ENCODE measurements at places on chromosomes 4 and X. TPM values are rescaled to one million over a fixed set of nuclear protein-coding genes. Genes with fewer than 3 reads are reported as not detected.

DNA sequence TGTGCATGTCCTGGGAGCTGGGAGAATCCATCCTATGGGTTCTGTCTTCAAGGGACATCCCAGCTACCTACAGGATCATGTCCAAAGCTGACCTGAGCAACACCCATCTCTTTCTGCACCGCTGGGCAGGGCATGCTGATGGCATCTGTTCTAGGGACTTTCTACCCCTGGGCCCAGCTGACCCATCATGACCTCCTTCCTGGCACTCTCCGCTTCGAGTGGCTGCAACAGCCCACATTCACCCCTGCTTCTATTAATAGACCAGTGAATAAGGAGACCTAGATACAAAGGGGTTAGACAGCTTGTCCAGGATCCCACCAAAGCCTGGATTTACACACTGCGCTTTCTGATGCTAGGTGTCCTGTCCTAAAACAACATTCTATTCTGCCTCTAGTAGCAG, 44.6 kb upstream of the GPR173 start:
- no peak for DNase-seq

SHROOM4 gene
- total RNA-seq: 9.2 TPM

- no peak for DNase-seq
Observed at GRCh38 chrX:68288127-68288526, 145.2 kb downstream of the OPHN1 start.

DNA sequence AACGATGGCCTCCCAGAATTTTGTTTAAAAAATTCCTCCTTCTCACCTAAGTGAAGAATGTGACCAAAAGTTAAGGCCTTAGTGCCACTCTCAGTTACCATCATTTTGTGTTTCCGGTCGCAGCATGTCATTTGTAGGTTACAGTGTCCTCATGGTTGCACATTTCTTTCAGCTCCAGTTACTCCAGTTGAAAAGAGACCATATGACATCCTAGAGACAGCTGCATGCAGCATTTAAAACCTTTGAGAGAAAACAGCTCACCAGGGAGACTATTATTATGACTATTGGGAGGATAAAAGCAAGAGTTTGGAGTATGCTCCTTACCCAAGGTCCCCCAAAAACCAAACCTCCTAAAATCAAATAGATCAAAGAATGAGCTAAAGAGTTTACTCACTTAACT, 45.8 kb downstream of the MGARP start:
- DNase-seq: no peak

DNA sequence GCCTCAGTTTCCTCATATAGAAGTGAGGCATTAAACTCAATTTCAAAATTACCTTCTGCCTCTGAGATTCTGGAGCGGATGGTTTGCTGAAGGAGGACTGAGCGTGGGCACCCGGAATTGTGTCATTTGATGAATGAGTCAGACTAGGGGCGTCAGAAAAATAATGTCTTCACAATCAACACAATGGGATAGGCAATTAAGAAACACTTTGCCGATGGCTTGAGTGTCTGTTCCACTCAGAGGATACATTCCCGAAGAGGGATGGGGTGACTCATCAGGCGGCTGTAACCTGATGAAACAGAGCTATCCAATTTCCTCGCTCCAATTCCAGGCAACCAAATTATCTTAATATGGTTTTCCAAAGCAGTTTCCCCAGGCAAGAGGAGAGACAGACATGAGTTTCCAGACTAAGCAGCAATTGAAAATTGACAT, 1.2 kb upstream of the CHRNA9 start:
- DNase-seq: no peak

GRCh38 chrX:38820751-38821150, 19.5 kb downstream of the MID1IP1 start:
- DNase-seq: no peak

- no peak for DNase-seq
Observed at GRCh38 chrX:45850197-45850774, 649.6 kb upstream of the DIPK2B start.

DNA sequence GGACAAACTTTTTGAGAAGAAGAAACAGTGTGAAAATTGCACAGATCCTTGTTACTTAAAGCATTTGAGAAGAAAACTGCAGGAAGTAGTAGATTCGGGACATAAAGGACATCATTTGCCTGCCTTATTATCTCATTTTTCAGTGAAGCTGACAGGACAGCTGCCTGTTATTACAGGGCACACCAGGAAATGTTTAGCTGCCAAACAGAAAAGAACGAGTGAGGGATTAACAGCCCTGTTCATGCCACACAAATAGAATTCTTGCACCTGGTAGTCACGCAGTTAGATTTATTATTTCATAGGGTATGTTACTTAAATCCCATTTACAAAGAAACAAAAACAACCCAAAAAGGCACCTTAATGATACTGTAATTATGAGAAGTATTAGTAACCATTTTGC, 100.6 kb downstream of the CHIC2 start:
- DNase-seq: no peak

SERTM2 gene
- not detected for total RNA-seq

- no peak for DNase-seq
Observed at GRCh38 chr4:144894573-144894972, 203.4 kb downstream of the ANAPC10 start.

DNA sequence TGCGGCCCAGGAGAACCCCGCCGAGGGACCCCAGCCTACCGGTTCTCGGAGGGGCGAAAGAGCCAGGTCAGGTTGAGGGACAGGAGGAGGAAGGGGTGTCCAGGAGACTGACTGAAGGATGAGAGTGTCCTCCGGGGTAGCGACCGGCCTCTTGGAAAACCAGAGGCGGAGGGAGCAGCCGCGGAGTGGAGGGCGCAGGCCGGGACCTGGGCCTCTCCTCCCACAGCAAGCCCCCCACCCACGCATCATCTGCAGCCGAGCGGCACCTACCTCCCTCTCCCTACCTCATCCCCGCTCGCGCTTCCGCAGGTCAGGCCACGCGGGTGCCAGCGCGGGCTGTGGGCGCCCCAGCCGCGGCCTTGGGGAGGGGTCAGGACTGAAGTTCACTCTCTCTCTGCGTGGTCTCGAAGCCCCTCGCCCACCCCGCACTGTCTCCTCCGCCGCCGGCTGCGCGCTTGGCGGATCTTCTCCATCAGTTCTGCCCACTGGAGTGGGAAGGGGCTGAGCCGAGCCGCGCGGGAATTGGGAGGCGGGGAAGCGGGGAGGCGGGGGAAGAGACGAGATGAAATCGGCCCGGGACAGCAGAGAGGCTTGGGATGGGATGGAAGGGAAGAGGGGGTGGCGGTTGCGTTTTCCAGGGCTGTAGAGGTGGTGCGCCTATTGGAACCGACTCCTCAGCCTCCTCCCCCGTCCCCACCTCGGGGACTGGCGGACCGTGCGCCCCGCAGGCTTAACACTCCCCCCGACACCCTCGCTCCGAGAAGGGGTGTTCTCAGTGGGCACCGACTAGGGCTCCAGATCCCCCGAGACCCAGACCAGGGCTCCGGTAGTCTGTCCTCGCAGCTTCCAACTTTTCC, 1.8 kb downstream of the NLGN4X start:
- no peak for DNase-seq

- no peak for DNase-seq
Observed at GRCh38 chrX:149522916-149523315, 17.8 kb upstream of the IDS start.

SPACA5 gene
- not detected for total RNA-seq

- DNase-seq: no peak
Observed at GRCh38 chrX:108397627-108398391, 40.4 kb downstream of the COL4A6 start.

- no peak for DNase-seq
Observed at GRCh38 chrX:31178064-31178768, 106.4 kb upstream of the FTHL17 start.

DNA sequence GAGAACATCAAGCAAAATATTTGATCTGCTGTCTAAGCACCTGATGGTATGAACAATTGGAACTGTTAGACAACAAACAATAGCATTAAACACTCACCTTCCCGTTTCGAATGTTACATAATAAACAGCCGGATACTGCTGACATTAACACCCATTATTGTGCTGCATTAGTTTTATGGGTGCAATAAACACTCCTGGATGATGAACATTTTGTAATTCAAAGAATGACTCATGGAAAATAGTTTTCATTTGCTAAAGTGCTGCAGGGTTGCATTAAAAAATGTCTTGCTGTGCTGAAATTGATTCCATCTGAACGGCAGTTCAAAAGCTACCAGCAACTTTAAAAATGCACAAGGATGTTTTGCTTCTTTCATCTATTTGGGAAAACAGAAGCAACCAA, 100.8 kb upstream of the SORBS2 start:
- DNase-seq: no peak

RHOH gene
- 0.47 TPM for total RNA-seq

GRCh38 chrX:22396408-22396807, 123.7 kb downstream of the CBLL2 start:
- DNase-seq: no peak

DNA sequence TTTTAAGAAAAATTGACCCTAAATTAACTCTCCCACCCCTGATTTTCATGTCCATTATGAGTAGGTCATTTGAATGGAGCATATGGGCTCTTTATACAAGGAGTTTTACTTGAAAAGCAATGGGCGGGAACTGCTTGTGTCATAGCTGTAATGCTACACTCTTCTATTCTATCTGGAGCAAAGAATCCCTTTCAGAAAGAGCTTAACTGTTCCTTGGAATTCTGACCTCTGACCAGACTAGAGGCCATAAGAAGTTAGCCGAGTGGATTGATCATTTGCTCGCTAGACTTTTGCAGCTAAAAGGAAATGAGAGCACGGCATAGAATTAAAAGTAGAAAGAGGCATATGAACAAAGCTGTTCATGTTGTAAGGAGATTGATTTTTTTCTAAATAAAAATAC, 79.1 kb downstream of the DOCK11 start:
- DNase-seq: no peak

FUNDC1 gene
- 28.3 TPM for total RNA-seq

GRCh38 chr4:146029147-146029546, 90.5 kb upstream of the ZNF827 start:
- no peak for DNase-seq

GRCh38 chr4:184444953-184445309, 29.4 kb downstream of the IRF2 start:
- no peak for DNase-seq

DNA sequence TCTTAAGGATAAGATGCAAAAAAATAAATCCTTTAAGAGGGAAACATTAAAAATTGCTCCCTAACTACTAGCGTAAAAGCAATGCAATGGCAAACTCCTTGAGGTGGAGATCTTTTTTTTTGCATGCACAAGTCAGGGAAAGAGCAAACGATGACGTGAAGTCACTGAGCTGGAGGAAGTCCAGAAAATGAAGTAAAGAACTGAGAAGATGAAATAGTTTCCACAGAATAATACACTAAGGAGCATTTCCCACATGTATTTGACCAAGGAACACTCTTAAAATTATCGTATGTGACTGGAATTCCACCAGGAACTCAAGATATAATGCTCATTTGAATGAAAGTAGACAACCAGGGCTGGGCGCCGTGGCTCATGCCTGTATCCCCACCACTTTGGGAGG, 21.0 kb upstream of the DOCK11 start:
- no peak for DNase-seq

TBC1D25 gene
- total RNA-seq: 11.0 TPM

DNA sequence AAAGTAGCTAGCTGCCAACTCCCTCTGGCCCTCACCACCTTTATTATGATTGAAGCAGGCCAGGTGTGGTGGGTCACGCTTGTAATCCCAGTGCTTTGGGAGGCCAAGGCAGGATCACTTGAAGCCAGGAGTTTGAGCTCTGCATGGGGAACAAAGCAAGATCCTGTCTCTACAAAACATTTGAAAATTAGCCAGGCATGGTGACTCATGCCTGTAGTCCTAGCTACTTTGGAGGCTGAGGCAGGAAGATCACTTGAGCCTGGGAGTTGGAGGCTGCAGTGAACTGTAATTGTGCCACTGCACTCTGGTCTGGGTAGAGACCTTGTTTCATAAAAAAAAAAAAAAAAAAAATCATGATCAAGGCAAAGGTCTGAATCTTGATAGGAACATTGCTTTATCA, 467.0 kb upstream of the DIPK2B start:
- no peak for DNase-seq

GRCh38 chrX:119721926-119722325, 29.0 kb upstream of the SEPTIN6 start:
- no peak for DNase-seq

DNA sequence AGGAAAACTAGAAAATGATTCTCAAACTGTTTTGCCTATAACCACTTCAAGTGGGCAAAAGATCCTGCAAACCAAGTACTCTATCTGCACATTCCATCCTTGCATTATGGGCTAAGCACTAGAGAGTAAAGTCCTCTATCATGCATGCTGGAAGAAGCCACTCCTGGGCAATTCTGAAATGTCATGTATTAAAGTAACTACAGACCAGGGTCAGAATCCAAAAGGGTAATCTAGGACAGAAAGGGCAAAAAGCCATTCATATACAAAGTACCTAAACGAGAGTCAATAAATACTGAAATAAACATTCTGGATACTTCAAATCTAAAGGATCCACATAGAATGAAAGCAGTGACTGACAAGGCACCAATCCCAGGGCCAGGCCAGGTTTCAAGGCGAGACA, 1.0 kb downstream of the SNX12 start:
- DNase-seq: no peak

MAGEA11 gene
- total RNA-seq: not detected

- no peak for DNase-seq
Observed at GRCh38 chr4:26746802-26747213, 113.8 kb upstream of the STIM2 start.

ARFIP1 gene
- total RNA-seq: 10.9 TPM

HS3ST1 gene
- total RNA-seq: 8.4 TPM

NIPAL1 gene
- 1.4 TPM for total RNA-seq

- DNase-seq: no peak
Observed at GRCh38 chr4:99102634-99103033, 14.0 kb upstream of the ADH5 start.

Data from right atrium auricular region (tissue), 2 donors.